ENCODE measurements at places on chromosomes 4 and X.

- H3K27ac ChIP-seq, result peak overlapping the region; percentile 49
- no peak for DNase-seq
- peaks cover 69% of the 10 kb centered on the region for H3K36me3 ChIP-seq
- no peaks in the 10 kb centered on the region for H3K27me3 ChIP-seq
Observed at GRCh38 chrX:1475481-1475880, 22.8 kb upstream of the ASMTL start.

DNA sequence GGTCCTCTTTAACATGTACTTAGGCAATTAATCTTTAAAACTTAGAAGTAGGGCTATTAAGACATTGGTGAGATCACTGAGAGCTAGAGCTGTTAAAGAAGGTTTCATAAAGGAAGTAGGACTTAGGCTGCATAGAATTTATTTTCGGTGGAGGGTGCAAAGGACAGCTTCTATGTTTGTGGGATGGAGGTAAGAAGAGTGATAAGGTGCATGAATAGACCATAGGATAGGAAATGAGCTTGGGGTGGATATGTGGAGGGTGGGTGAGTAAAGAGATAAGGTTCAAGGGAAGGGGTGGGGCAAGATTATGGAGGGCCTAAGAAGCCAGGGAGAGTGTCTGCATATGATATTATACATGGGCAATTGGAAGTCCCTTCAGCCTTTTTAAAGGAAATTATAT lies 15.9 kb downstream of the RTL9 start:
- no peaks in the 10 kb centered on the region for H3K4me1 ChIP-seq
- DNase-seq, result no peak
- H3K4me3 ChIP-seq, result no peak overlapping the region
- H3K27ac ChIP-seq, result no peak overlapping the region

GRCh38 chrX:124341396-124342132 lies 4.8 kb upstream of the SH2D1A start:
- DNase-seq, result no peak
- H3K4me3 ChIP-seq, result peak overlapping the region; percentile 33
- H3K27me3 ChIP-seq, result no peaks in the 10 kb centered on the region
- peak overlapping the region; percentile 91 for H3K27ac ChIP-seq

DNA sequence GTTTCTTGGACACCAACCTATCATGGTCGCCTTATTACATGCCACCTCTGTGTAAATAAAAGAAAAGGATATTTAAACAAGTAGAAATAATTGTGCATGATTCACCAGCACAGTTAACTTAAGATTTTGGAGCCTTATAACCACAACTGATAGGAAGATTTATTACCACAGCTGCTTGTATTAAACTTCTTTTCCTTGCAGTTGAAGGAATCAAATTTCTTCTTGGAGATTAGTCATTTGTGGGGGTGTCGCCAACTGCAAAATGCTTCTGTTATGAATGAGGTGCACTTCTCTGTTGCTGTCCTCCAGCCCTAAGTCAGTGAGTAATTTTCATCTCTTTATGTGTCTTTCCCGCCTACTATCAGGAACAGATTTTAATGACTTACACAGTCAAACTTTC lies 73.3 kb downstream of the OR13H1 start:
- no peak overlapping the region for H3K4me3 ChIP-seq
- no peak overlapping the region for H3K27ac ChIP-seq
- H3K4me1 ChIP-seq, result no peaks in the 10 kb centered on the region
- H3K27me3 ChIP-seq, result peaks cover 2% of the 10 kb centered on the region
- DNase-seq, result no peak
- H3K36me3 ChIP-seq, result no peaks in the 10 kb centered on the region

- no peak for DNase-seq
- no peak overlapping the region for H3K27ac ChIP-seq
- H3K27me3 ChIP-seq, result no peaks in the 10 kb centered on the region
Observed at GRCh38 chrX:152177497-152178269, 39.3 kb upstream of the MAGEA10 start.

GRCh38 chrX:24761306-24761705 lies 67.6 kb downstream of the POLA1 start:
- H3K27ac ChIP-seq, result no peak overlapping the region
- no peak overlapping the region for H3K4me3 ChIP-seq
- H3K4me1 ChIP-seq, result peaks cover 2% of the 10 kb centered on the region

DNA sequence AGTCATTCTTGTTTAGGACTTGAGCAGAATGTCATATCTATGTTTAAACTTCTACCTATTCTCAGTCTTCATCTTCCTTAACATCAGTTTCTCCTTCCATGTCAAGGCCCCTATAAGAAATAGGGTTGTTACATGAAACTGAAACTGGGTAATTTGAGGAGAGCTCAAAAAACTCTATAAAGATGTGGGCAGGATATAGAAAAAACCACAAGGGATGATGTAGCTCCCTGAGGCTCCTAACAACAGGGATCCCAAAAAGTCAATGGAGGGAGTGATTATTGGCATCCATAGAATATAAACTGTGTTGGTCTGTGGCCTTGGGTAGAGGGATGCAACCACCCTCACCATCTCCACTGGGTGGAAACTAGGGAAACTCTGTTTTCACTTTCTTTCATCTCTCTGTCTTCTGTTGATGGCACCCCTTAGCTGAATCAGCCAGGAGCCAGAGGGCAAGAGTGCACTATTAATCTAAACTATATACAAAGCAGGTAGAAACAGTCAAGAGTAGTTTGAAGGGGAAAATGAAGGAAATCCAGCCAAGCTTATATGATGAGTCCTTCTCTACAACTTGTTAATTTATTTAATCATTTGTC lies 27.6 kb downstream of the C4orf54 start:
- no peaks in the 10 kb centered on the region for H3K36me3 ChIP-seq
- H3K27me3 ChIP-seq, result peaks cover 5% of the 10 kb centered on the region
- no peaks in the 10 kb centered on the region for H3K4me1 ChIP-seq
- no peak for DNase-seq
- H3K4me3 ChIP-seq, result no peak overlapping the region
- no peak overlapping the region for H3K27ac ChIP-seq

- H3K4me3 ChIP-seq, result peak overlapping the region; percentile 77
- H3K36me3 ChIP-seq, result peaks cover 24% of the 10 kb centered on the region
- peaks cover 70% of the 10 kb centered on the region for H3K4me1 ChIP-seq
- H3K27me3 ChIP-seq, result no peaks in the 10 kb centered on the region
Observed at GRCh38 chr4:102586644-102587021, 85.5 kb downstream of the NFKB1 start.

GRCh38 chr4:105896461-105896942 lies 1.2 kb downstream of the NPNT start:
- H3K4me3 ChIP-seq, result no peak overlapping the region
- no peak for DNase-seq
- no peak overlapping the region for H3K27ac ChIP-seq
- H3K36me3 ChIP-seq, result no peaks in the 10 kb centered on the region
- H3K27me3 ChIP-seq, result peaks cover 64% of the 10 kb centered on the region

DNA sequence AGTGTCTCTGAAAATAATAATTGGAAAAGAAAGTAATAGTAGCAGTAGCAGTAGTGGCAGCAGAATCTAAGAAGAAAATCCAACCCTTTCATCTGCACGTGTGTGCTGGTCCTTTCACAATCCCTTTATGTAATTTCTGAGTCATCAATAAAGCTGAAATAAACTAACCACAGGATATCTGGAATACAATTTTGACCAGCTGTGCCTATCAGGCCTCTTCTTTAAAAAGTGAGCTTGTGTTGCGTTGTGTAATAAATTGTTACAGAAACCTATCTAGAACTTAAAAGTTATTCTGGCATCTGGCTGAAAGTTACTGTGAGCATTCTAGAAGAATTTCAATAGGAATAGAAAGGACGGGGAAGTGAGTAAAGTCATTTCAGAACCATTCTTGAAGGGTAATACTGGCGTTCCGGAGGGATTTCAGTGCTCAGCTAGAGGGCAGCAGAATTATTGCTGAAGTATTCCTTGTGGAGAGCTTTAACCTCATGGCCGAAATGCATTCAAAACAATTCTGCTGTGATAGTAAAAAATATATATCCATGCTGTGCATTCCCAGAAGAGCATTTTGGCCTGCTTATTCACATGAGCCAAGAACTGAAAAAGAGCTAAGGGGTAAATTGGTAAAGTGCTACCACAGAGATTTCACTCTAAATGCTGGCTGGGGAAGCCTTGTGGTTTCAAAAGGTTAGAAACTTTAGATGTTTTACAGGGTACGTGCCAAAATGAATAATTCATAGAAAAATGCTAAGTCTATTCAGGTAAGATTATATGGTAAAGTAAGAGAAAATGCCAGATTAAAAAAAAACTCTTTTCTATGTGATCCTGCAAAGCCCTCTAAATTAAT lies 260.6 kb downstream of the NKX6-1 start:
- no peak overlapping the region for H3K4me3 ChIP-seq
- no peak for DNase-seq
- no peak overlapping the region for H3K27ac ChIP-seq
- H3K4me1 ChIP-seq, result no peaks in the 10 kb centered on the region

DNA sequence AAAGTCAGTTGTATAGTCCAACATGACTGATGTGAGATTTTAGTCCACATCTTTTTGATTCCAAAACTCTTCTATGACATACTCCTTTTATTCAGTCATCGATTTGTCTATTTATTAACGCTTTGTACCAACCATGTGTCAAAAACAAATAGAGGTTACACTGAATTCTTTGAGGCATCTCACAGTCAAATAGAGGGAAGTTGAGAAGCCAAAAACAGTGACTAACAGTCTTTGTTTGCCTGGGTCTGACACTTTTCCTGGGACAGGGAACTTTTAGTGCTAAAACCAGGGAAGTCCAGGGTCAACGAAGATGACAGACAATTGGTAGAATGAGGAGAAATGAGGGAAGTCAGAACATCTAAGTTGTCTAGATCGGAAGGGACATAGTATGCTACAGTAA lies 169.9 kb upstream of the HS3ST1 start:
- H3K27ac ChIP-seq, result no peak overlapping the region
- no peak for DNase-seq
- no peak overlapping the region for H3K4me3 ChIP-seq
- H3K4me1 ChIP-seq, result no peaks in the 10 kb centered on the region
